ENCODE measurements at places on chromosomes 6 and 20.

GRCh38 chr6:159676890-159677505, 16.0 kb downstream of the SOD2 start:
- no peak for DNase-seq

DNA sequence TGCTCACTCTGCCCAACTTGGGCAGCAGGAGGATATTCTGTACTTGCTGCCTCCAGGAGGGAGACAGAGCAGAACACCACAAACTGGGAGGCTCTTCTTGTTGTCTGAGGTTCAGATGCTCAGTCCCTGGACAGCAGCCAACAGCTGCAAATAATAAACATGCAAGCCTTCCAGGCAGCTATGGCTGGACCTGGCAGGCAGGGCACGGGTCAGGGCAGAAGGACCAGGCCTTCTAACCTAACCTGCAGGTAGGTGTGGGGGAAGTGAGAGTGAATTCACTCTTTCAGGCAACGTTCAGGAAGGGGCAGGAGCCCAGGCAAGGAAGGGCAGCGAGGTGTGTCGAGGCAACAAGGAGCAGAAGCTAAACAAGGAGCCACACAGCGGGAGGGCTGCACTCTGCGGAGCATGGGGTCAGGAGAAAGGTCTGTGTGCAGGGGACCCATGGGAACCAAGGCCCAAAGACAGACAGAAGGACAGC, 31.5 kb downstream of the NINL start:
- DNase-seq, result no peak

GRCh38 chr6:90500458-90500857, 86.4 kb downstream of the MAP3K7 start:
- no peak for DNase-seq

DNA sequence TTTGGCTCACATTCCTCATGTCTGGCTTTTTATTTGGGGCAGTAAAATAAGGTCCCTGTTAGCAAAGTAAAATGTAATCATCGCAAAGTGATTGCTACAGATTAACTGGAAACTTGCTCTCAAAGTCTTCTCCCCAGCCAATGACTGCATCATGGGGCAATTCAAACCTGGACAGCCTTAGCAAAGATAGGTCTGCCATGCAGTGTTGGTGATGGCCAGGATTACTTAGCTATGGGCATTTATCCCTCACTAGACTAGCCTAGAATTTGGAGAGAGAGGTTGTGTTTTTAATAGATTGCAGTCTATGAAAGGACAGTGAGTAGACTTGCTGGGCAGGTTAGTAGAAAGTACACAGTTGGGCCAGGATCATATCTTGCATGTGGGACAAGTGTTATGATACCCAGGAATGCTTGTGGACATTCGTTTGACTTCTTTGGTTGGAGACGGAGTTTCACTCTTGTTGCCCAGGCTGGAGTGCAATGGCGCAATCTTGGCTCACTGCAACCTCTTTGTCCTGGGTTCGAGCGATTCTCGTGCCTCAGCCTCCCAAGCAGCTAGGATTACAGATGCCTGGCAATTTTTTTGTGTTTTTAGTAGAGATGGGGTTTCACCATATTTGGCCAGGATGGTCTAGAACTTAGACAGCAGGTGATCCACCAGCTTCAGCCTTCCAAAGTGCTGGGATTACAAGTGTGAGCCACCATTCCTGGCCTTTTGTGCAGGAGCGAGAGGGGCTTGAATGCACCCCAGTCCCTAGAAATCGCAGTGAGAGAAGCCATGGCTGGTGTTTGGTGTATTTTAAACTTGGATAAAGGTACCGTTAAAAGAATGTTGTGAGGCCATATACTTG, 3.4 kb downstream of the RPS12 start:
- DNase-seq, result no peak

DNA sequence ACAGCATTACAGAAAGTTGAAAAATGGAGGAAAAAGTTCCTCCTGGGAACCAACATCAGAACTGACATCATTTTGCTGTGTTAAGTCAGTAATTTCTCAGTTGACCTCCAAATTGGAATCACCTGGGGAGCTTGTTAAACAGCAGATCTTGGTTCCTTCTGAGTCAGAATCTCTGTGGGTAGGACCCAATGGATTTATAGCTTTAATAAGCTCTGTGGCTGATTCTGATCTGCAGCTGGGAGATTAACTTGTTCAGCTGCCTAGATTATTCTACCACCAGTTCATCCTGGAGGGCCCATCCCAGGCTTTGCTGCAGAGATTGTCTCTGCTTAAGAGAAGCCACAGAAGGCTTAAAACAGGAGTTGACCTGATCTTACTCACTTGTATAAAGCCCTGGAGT, 90.7 kb upstream of the POPDC3 start:
- no peak for DNase-seq

Measured in stimulated activated CD4-positive, alpha-beta T cell treated with anti-CD3 and anti-CD28 coated beads, Interleukin-15, amount 100 ng/mL, for 24 hours (primary cell).